ENCODE measurements at places on chromosomes 4 and X.
A peak's percentile ranks its signal among the peaks of the same experiment; 100 is the strongest.

DNA sequence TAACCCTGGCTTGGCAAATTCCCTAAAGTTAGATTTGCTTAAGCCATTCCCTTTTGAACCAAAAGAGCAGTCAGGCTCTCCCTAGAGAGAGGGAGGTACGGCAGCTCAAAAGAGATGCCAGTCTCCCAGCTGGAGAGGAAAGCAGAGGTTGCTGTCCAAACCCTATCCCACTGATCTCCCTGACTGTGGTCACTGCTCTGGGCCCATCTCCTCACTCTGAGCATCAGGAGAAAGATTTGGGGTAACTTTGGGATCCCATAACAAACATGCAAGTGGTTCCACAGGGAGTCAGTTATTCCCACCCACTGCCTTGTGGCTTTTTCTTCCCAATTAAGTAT is 17.1 kb downstream of the ACSL1 start:
- no peaks in the 10 kb centered on the region for H3K36me3 ChIP-seq
- H3K27me3 ChIP-seq: no peaks in the 10 kb centered on the region
- H3K4me1 ChIP-seq: peaks cover 15% of the 10 kb centered on the region
- no peak overlapping the region for H3K27ac ChIP-seq
- DNase-seq: no peak
- H3K4me3 ChIP-seq: no peak overlapping the region

DNA sequence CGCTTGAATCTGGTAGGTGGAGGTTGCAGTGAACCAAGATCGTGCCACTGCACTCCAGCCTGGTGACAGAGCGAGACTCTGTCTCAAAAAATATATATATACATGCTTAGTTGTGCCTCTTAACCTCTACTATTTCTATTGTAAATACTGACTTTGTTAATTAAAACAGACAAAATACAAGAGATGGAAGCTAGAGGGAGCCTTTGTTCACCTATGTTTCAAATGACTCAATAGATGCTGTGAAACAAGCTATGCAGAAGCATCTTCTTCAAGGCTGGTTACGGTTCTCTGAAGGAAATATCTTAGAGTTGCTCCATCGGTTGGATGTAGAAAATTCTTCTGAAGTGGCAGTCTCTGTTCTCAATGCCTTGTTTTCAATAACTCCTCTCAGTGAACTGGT is 6.2 kb downstream of the NCAPG start:
- no peaks in the 10 kb centered on the region for H3K36me3 ChIP-seq
- no peak overlapping the region for H3K27ac ChIP-seq
- no peak overlapping the region for H3K4me3 ChIP-seq
- no peak for DNase-seq
- H3K27me3 ChIP-seq: no peaks in the 10 kb centered on the region

DNA sequence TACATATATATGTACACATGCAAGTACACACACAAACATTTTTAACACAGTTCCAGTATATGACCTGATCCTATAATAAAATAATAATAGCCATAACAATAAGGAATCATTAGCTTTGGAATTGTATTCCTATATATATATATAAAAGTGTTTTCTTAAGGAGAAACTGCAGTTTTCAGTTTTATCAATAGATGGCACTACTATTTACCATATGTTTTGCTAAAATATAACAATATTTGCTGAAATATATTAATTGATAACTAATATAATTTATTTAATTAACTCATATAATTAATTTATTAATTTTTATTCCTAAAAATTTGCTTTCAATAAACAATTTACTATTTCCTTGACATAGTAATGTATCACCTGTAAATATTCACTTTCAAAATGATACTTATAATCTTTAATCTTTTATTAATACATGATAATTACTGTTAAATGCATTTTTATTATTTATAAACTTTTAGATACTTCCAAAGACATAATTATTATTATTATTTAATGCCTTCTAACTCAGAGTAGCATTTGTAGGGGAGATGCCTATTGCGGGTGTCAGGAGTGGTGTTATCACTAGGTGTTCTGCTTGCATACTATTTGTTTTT is 599.5 kb downstream of the FSTL5 start:
- H3K4me1 ChIP-seq: no peaks in the 10 kb centered on the region
- no peaks in the 10 kb centered on the region for H3K27me3 ChIP-seq
- no peak overlapping the region for H3K27ac ChIP-seq
- H3K4me3 ChIP-seq: no peak overlapping the region
- no peak for DNase-seq

DNA sequence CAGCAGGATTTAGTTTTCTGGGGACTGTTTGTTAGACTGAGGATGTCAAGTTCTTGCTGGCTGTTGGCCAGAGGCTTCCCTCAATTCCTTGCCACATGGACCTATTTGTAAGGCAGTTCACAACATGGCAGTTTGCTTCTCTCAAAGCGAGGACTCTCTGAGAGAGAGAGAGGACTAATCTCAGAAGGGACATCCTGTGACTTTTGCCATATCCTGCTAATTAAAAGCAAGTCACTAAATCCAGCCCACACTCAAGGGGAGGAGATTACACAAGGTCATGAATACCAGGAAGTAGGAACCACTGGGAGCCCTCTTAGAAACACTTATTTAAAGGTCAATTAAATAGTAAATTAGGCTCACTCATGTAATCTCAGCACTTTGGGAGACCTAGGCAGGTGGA is 38.2 kb downstream of the PPP1R2C start:
- no peaks in the 10 kb centered on the region for H3K4me1 ChIP-seq
- H3K36me3 ChIP-seq: no peaks in the 10 kb centered on the region
- H3K4me3 ChIP-seq: no peak overlapping the region

GRCh38 chr4:48985976-48986653 is at the start of gene CWH43:
Gene CWH43, plus strand, starts transcription at chr4:48986275. Its CDS starts 155 bp downstream, at chr4:48986430.
- H3K4me3 ChIP-seq: no peak within 1 kb of the TSS
- DNase-seq: peak; percentile 57
- peaks cover 11% of the 10 kb centered on the region for H3K27me3 ChIP-seq
- H3K27ac ChIP-seq: no peak within 1 kb of the TSS

DNA sequence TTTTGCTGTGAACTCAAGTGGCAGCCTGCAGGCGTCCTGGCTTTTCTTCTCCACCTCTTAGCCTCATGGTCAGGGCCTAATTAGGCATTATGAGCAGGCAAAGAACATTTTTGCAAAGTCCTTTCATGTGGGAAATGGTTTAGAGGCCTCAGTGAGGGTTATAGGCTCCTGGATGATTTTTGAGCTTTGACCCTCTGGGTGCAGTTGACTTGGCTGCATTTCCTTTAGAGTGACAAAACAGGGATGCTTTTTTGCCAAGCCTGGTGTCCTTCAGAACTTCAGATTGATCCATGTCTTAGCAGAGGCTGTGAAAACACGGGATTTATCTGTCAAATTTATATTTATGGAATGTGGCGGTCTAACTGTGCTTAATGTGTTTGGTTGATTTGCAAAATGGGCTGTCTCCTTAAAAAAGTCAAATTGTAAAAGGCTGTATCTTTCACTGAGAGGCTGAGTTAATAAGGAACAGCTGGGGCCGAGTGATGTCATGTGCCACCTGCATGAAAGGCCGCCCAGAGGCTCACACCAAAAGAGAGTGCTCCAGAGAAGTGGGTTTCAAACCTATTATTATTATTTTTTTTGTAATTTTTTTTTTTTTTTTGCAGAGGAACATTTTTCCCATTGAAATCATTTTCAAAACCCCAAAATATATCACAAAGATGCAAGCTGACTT is 192.2 kb upstream of the ARX start:
- H3K27ac ChIP-seq: no peak overlapping the region
- no peak overlapping the region for H3K4me3 ChIP-seq
- DNase-seq: no peak
- no peaks in the 10 kb centered on the region for H3K27me3 ChIP-seq
- no peaks in the 10 kb centered on the region for H3K36me3 ChIP-seq

- H3K27ac ChIP-seq: no peak overlapping the region
- H3K4me1 ChIP-seq: no peaks in the 10 kb centered on the region
- no peaks in the 10 kb centered on the region for H3K27me3 ChIP-seq
- DNase-seq: no peak
- no peak overlapping the region for H3K4me3 ChIP-seq
These were observed 432.2 kb downstream of the PDGFC start for GRCh38 chr4:156539376-156539775.

GRCh38 chr4:161189286-161190134 is 974.3 kb downstream of the FSTL5 start:
- peaks cover 4% of the 10 kb centered on the region for H3K4me1 ChIP-seq
- no peak overlapping the region for H3K4me3 ChIP-seq

GRCh38 chr4:81512001-81512756 is 40.5 kb upstream of the RASGEF1B start:
- no peaks in the 10 kb centered on the region for H3K27me3 ChIP-seq
- no peaks in the 10 kb centered on the region for H3K36me3 ChIP-seq
- no peaks in the 10 kb centered on the region for H3K4me1 ChIP-seq

- no peak for DNase-seq
- H3K4me1 ChIP-seq: no peaks in the 10 kb centered on the region
- H3K27me3 ChIP-seq: no peaks in the 10 kb centered on the region
- no peak overlapping the region for H3K4me3 ChIP-seq
- H3K27ac ChIP-seq: no peak overlapping the region
- no peaks in the 10 kb centered on the region for H3K36me3 ChIP-seq
These were observed 224.4 kb upstream of the PCDH7 start for GRCh38 chr4:30495651-30496310.

DNA sequence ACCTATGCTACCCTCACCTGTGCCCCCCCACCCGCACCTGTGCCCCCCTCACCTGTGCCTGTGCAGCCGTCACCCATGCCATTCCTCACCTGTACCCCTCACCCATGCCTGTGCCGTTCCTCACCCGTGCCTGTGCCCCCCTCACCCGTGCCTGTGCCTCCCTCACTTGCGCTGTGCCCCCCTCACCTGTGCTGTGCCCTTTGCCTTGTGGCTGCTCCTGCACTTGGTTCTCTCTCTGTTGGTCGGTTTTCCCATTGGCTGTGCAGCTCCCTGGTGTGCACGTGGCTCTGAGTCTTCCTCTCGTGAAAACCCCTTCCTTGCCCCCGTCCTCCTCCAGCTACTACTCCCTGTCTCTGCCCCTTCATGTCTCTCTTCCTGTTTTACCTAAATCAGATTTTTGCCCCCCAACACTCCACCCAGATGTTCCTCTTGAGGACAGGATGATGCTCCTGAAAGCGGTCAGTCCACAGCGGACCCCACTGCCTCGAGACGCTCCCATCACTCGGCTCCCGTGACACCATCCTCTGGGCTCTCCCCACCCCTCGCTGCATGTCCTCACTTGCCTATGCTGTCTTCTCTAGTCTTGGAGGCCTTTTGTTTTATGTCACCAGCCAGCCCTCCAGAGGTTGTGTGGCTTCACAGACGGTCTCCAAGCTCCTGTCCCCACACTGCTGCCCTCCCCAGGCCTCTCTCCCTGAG is 6.8 kb downstream of the MAEA start:
- no peak for DNase-seq
- H3K4me1 ChIP-seq: peaks cover 9% of the 10 kb centered on the region
- H3K27ac ChIP-seq: no peak overlapping the region
- peaks cover 7% of the 10 kb centered on the region for H3K36me3 ChIP-seq

DNA sequence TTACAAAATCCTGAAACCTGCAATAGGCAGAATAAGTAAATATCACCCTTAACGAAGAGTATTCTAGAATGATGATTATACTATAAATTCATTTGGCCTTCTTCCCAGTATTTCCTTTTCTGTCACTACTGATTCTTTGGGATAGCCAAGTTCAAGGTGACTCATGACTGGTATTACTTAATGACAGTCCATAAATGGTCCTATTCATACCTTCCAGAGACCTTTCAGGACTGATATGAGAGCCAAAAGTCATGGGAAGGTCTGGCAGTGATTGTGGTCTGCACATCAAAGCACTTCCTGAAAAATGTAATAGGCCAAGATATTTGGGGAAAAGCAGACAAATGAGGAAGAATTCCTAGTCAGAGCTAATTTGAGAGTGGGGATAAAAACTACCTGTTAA is 239.6 kb upstream of the FAM47A start:
- no peaks in the 10 kb centered on the region for H3K4me1 ChIP-seq
- H3K27me3 ChIP-seq: no peaks in the 10 kb centered on the region
- no peaks in the 10 kb centered on the region for H3K36me3 ChIP-seq
- no peak for DNase-seq
- no peak overlapping the region for H3K4me3 ChIP-seq

GRCh38 chr4:112938461-112939058 is 110.9 kb upstream of the ANK2 start:
- no peaks in the 10 kb centered on the region for H3K36me3 ChIP-seq
- no peak for DNase-seq
- no peak overlapping the region for H3K27ac ChIP-seq
- H3K27me3 ChIP-seq: no peaks in the 10 kb centered on the region
- no peaks in the 10 kb centered on the region for H3K4me1 ChIP-seq

DNA sequence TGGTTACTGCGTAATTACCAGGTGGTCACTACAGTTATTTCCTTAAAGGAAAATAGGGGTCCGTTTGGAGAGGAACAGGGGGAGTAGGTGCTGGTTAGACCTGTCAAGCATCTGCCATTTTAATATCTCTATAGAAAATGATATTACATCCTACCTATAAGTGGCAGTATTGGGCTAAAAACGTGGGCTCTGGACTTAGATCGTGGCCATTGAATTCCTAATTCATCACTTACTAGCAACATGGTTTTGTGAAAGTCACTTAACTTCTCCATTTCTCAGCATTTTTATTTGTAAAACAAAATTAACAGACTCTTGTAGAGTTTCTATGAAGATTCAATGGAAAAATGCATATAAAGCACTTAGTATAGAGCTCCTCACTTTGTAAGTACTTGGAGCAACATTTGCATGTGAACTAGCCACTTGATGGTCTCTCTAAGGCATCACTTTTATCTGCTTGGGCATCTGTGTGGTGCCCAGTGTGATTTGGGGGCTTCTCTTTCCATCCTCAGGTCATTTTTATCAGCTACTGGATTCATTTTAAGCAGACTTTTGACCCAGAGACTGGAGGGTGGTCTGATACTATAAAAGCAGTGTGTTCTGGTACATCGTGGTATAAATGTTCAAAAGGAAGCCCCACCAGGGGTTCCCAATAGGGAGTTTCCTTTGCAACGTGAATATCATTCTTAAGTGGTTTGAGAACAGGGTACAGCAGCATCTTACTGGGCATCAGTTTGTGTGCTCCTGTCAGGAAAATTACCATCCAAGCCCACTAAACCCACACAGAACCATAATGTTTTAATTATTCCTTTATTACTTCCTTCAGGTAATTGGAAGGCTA is 42.7 kb upstream of the RASSF6 start:
- H3K4me1 ChIP-seq: no peaks in the 10 kb centered on the region
- H3K36me3 ChIP-seq: no peaks in the 10 kb centered on the region
- H3K27ac ChIP-seq: no peak overlapping the region
- no peaks in the 10 kb centered on the region for H3K27me3 ChIP-seq
- DNase-seq: no peak

- no peaks in the 10 kb centered on the region for H3K36me3 ChIP-seq
- no peaks in the 10 kb centered on the region for H3K27me3 ChIP-seq
- H3K4me3 ChIP-seq: no peak overlapping the region
These were observed 57.6 kb downstream of the MAPK10 start for GRCh38 chr4:86302251-86302650.

DNA sequence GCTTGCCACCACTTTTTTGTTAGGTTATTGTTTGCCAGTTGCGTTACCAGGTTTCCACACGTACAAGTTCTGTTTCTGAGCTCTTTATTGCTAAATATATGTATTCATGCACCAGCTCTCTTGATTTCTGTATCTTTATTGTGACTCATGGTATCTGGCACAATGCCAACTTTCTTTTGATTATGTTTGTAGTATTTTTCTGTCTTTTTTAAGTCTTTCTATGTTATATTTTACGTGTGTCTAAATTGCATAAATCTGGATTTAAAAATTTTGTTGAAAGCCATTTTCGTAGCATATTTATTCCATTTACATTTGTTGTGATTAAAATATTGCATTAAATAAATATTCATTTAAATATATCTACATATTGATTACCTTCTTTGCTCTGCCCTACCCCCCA is 73.8 kb downstream of the KDM6A start:
- no peak overlapping the region for H3K27ac ChIP-seq
- no peak overlapping the region for H3K4me3 ChIP-seq
- no peak for DNase-seq
- no peaks in the 10 kb centered on the region for H3K4me1 ChIP-seq
- H3K27me3 ChIP-seq: no peaks in the 10 kb centered on the region
